ENCODE measurements at places on chromosomes 7 and 10.

GRCh38 chr10:43211030-43211429 is 55.8 kb downstream of the RASGEF1A start:
- no peak for DNase-seq

DNA sequence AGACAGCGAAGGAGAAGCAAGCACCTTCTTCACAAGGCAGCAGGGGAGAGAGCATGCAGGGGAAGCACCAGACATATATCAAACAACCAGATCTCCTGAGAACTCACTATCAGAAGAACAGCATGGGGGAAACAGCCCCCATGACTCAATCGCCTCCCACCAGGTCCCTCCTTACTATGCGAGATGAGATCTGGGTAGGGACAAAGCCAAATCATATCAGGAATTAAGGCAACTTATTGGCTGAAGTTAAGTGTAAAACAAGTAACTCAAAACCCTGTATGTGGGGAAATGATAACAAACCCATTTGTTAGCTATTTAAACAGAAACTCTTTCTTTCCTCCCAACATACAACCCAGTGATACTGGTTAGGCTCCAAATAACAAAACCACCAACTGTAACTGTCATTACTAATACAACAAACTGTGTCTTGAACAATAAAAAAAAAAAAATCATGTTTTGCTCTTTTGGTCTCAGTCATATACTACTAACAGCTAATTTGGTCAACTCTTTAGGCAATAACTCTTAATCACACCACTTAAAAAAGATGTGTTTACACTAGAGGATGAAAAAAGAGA is 57.8 kb downstream of the MINDY3 start:
- DNase-seq: no peak

DNA sequence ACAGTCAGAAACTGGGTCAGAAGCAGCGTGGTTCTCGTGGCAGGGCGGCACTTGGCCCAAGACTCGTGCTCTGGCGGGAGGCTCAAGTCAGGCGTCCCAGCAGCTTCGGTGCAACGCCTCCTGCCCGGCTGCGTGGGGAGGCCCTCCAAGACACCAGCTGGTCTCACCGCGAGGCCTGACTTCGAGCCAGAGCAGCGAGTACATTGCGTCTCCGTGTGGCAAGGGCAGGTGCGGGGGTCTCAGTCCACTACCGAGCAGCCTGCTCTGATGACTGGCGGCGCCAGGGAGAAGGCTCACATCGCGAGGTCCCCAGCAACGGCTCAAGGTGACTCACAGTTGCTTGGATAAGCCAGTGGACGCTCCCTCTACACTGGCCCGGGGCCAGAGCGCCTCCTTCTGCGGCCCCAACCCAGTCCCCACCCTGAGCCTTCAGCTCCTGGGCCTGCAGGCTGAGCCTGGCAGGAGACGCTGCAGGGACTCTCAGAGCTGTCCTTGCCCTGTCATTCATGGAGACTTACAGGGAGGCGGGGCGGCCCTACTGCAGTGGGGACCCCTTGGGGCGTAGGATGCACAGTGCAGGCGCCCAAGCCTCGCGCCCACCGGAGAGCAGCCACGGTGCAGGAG is 41.9 kb upstream of the PRKAR1B start:
- DNase-seq: no peak

GRCh38 chr7:23074443-23075261 is 30.9 kb upstream of the KLHL7 start:
- no peak for DNase-seq

DNA sequence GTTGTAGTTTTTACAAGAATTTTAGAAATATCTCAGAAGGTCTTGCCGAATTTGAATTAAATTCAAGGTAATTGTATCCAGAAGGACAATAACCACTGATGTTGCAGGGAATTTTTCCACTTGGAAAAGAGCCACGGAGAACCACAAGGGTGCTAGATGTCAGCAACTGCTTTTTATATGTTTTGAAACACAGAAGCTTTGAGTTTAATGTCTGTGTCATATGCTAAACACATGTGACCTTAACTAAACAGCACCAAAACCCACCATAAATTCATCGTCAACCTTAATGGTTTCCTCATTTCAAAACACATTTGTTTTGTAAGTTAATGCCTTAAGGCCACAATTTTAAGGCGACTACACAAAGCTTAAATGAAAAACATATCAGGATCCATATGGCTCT is 106.9 kb downstream of the COL28A1 start:
- no peak for DNase-seq

DNA sequence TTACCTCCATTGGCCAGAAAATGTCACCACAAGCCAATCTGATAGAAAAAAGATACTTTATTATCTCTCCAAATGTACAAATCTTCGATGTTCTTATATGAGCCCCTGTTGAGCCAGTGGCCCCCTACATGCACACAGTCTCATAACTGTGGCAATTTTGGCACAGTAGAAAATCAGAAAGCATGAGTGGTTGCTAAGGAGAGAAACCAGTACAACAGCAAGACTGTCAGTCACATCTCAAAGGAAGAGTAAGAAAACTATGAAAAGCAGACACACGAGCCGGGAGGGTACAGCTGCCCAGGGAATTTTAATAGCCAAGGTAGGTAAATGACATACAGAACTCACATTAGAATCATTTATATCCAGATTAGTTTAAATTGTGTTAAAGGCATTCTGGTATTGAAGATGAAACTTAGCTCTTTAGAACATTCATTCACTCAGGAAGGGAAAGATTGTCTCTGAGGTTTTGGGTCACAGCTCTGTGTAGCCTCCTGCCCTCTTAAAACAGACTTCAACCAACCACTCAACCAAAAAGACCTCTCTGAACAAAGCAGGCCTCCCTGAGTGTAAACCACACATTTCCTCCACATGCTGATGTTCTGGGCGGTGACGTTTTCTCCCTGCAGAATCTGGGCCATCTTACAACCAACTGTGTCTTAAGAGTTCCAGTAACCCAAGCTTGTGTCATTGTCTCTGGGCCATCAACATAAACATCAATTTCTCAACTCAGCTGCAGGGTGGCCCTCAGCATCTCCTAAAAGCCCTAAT is 80.8 kb upstream of the ADAM12 start:
- no peak for DNase-seq

DNA sequence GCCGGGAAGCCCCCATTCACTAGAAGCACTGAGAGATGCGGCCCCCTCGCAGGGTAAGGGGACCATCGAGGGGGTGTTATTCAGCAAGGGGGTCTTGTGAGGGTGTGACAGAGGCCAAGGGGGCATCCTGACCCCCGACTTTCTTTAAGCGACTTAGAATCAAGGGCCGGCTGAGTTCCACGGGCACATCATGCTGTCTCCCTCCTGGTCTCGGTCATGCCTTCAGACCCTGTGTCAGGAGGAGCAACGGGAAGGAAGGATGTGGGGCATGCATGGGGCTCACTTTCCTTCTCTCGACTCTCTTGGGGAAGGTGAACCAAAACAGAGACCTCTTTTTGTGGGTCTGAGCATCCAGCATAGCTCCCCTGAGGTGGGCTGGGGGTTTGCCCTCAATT is 2.5 kb downstream of the ACSL5 start:
- no peak for DNase-seq

Data from stimulated activated CD8-positive, alpha-beta memory T cell treated with anti-CD3 and anti-CD28 coated beads, Interleukin-7, amount 100 ng/mL, for 1 hour (primary cell).